ENCODE measurements at places on chromosomes 4 and X. TPM values are rescaled to one million over a fixed set of nuclear protein-coding genes. Genes with fewer than 3 reads are reported as not detected.

The TASL gene
- not detected for total RNA-seq

The SPANXC gene
- total RNA-seq = not detected

The RBM46 gene
- total RNA-seq = not detected

The VSIG1 gene
- total RNA-seq = not detected

The PDHA1 gene
- 178 TPM for total RNA-seq

The SMIM10 gene
- total RNA-seq = 2.6 TPM

The ADGRG4 gene
- not detected for total RNA-seq

The ARHGAP4 gene
- 10.2 TPM for total RNA-seq

The SNX12 gene
- total RNA-seq = 78.3 TPM

The BEND4 gene
- total RNA-seq = 1.0 TPM

The FAM236B gene
- not detected for total RNA-seq

The STATH gene
- total RNA-seq = not detected

The PWWP3B gene
- 1.0 TPM for total RNA-seq

The MEPE gene
- total RNA-seq = not detected

The USP17L30 gene
- total RNA-seq = not detected

The FHIP1A gene
- total RNA-seq = not detected

The TNIP2 gene
- 26.2 TPM for total RNA-seq

The NXF2B gene
- total RNA-seq = not detected

The SATL1 gene
- total RNA-seq = 0.18 TPM

The OPRPN gene
- not detected for total RNA-seq

The ITM2A gene
- 0.93 TPM for total RNA-seq

The ARHGAP24 gene
- 1.5 TPM for total RNA-seq

The ADGRG2 gene
- 0.20 TPM for total RNA-seq

The TLR1 gene
- total RNA-seq = not detected

The ASB12 gene
- 0.61 TPM for total RNA-seq

The LNX1 gene
- not detected for total RNA-seq

The CRLF2 gene
- not detected for total RNA-seq

The GAGE2A gene
- total RNA-seq = not detected

The IQCM gene
- not detected for total RNA-seq

The GABRB1 gene
- total RNA-seq = not detected

The UGT2B15 gene
- total RNA-seq = not detected

The ASMT gene
- total RNA-seq = 0.44 TPM
